ENCODE measurements at places on chromosomes 1 and 21.

DNA sequence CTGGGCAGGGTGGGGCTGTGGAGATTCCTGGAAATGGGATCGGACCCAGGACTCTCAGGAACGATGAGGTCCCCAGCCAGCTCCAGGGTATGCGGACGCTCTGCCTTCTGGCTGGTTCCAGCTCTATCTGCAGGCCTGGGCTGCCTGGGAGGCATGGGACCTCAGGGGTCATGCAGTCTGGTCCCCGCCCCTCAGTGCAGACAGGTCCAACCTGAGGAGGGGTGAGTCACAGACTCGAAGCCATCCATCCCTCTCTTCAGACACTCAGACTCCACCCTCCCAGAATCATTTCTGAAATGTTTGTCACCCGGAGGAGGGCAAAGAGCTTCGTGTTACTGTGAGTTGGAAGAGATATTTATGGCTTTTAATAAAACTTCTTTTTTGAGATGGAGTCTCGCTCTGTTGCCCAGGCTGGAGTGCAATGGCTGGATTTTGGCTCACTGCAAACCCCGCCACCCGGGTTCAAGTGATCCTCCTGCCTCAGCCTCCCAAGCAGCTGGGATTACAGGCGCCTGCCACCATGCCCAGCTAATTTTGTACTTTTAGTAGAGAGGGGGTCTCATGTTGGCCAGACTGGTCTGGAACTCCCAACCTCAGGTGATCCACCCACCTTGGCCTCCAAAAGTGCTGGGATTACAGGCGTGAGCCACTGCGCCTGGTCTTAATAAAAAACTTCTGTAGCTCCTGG is 5.9 kb upstream of the MYOM3 start:
- DNase-seq = no peak

DNA sequence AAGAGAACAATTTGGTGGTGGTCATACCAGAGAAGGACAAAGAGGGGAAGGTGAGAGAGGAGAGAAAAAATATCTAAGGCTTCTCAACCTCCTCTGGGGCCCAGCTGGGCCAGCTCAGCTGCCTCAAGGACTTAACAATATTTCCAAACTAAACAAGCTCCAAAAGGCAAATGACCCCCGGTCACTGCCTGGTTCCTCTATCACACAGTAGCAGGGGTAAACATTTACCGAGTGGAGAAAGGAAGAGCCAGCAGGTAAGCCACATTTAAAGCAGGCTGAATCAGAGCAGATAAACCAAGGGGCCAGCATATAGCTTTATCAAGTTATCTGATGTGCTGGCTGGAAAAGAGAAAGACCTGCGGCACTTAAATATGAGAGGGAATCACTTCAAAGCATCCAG is 102.1 kb downstream of the KCND3 start:
- no peak for DNase-seq

GRCh38 chr1:85397490-85398032 is 67.4 kb downstream of the DDAH1 start:
- DNase-seq = no peak

DNA sequence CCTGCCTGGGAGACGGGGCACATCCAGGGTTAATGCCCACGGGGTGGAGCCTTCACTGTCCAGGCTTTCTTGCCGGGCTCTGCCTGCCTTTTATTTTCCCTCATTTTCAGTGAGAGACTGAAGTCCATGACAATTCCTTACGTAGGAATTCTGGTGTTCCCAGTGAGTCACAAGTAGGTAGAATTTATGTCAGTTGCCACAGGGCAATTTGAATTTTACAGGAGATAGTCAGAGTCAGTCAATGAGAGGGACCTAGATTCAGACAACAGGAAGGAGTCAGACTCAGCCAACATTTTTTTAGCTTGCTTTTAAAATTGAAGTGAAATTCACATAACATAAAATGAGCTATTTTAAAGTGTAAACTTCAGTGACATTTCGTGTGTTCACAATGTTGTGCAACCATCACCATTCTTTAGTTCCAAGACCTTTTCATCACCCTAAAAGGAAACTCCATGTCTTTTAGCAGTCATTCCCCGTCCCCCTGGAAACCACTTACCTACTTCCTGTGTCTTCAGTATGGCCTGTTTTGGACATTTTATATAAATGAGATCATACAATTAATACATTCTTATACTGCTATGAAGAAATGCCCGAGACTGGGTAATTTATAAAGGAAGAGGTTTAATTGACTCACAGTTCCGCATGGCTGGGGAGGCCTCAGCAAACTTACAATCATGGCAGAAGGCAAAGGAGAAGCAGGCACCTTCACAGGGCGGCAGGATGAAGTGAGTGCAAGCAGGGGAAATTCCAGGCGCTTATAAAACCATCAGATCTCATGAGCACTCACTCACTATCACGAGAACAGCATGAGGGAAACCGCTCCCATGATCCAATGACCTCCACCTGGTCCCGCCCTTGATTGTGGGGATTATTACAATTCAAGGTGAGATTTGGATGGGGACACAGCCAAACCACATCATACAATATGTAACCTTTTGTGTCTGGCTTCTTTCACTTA is 14.6 kb downstream of the AJAP1 start:
- no peak for DNase-seq
